ENCODE measurements at places on chromosomes 2 and 18.

DNA sequence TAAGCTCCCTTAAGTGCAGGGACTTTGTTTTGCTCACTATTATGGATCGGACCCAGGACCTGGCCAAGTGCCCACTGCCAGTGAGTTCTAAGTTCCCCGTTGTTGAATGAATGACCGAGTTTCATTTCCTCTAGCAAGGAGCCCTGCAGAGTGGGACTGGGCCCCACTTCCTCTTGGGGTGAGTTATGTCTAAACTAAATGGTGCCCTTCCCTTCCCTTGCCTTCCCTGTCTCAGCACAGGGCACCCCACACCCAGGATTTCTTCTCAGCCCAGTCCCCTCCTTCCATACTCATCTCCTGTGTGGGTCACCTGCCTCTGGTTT is 195.3 kb upstream of the HS6ST1 start:
- no peak for DNase-seq

- no peak for DNase-seq
Measured at GRCh38 chr2:47767497-47767844, 15.5 kb upstream of the MSH6 start.

DNA sequence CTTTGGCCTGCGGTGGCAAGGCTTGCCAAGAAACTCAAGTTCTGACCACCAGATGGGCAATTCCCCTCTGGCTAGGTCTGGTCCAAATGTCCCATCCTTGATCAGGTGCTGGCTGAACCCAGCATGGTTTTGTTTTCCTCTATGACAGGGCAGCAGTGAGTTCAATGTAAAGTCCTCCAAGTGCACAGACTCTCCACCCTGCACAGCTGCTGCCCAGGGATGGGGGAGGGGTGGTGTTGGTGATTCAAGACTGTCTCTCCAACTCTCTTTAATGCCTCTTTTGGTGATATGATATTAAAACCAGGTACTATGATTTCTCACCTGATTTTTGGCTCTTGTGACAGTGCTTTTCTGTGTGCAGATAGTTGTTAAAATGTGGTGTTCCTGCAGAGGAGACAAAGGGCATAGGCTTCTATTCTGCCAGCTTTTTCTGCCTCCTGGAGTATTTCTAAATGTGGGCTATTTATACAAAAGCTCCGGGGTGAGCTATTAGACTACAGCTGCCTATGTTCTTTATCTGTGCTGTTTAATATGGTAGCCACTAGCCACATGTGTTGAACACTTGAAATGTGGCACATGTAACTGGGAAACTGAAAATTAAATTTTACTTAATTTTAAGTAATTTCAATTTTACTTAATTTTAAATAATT is 64.0 kb upstream of the STK39 start:
- DNase-seq, result no peak

GRCh38 chr18:44701227-44701626 is 20.5 kb downstream of the SETBP1 start:
- DNase-seq, result no peak

- no peak for DNase-seq
Measured at GRCh38 chr18:11887328-11888128, 20.6 kb downstream of the MPPE1 start.

DNA sequence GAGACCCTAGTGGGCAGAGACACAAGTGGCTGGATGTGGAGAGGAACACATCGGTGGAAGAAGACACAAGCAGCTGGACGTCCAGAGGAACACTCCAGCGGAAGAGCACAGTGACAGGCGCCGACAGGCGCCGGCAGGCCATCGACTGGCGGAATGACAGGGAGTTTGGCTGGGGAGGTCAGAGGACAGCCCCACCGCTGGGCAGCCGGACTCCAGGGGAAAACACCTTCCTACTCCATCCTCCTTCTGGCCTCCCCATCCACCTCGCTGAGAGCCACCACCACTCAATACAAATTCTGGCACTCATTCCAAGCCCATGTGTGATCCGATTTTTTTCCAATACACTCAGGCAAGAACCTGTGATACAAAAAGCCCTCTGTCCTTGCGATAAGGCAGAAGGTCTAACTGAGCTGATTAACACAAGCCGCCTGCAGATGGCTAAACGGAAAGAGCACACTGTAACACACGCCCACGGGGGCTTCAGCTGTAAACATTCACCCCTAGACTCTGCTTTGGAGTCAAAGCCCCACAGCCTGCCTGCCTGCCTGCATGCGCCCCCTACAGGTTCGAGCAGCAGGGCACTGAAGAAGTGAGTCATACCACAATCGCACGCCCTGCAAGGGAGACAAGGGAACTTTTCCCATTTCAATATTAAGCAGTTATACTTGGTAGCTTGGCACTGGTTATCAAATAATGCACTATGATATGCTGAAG is 50.2 kb upstream of the LRP1B start:
- no peak for DNase-seq

- no peak for DNase-seq
Measured at GRCh38 chr2:223598994-223599639, 3.0 kb downstream of the SCG2 start.

DNA sequence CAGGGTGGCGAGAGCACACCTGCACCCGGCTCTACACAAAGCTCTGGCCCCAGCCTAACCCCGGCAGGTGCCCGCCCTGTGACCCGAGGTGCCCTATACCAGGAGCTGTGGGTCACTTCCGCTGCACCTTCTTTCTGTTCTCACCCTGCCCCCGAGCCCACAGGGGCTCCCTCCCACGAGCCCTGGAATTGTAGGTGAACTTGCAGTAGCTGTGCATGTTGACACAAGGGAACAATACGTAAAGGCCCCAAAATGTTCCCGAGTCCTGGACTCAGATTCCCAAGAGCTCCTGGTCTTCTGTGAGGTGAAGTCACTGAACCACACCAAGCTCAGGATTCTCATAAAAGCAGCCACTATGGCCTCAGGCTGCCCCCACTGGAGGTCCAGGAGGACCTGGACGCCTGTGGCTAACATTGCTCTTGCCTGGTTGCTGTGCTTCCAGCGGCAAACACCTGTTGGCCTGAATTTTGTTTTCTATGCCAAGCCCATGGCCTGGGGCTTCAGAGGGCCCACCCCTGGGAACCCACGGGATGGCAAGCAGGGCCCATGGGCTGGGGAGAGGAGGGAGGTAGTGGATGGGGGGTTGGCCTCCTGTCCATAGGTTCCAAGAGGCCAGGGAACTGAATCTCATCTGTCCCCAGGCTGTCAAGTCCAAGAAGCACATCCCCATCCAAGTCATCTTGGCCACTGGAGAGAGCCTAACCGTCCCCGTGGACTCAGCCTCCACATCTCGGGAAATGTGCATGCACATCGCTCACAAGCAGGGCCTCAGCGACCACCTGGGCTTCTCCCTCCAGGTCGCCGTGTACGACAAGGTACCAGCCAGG is 23.2 kb upstream of the GPR17 start:
- DNase-seq, result no peak

- no peak for DNase-seq
Measured at GRCh38 chr2:216768908-216769411, 73.6 kb upstream of the IGFBP5 start.

GRCh38 chr2:158692372-158693103 is 102.6 kb upstream of the DAPL1 start:
- DNase-seq, result no peak

DNA sequence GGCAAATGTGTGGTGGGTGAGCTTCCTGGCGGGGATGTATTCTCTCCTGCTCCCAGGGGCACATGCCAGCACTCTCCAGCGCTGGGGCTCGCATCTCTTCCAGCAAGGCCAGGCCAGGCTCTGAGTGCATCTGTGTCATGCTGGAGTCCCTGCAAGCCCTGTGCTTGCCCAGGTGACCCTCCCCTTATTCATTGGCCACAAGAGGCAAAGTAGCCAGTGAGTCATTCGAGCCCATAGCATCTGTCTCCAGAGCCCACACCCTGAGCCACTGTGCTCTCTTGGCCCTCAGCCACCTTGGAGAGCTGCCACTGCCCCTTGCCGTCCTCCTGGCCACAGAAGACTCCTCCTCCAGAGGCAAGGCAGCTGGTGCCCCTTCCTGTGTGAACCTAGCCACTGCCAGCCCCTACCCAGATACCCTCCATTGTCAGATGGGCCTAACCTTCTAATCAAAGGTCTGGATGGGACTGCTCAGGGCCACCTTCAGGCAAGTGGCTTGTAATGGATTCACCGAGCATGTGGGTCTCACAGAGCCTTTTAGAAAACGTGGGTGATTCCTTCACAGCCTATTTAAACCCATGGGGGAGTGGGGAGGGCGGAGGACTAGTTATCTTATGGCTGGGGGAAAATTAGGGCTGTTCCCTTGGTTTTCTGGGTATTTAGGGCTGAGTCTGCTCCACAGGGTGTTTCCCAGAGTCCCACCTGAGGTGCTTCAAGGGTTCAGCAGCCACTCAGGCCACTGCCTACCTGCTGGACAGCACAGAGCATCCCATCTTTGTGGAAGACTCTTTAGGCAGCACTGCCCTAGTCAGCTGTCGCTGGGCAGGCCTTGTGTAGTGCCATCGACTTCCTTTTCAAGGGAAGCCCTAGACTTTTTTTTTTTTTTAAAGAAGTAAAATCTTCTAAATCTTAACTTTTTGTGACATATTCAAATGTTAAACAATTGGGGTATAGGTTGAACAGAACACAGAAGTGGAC is 137.4 kb downstream of the ACOXL start:
- no peak for DNase-seq

- DNase-seq, result no peak
Measured at GRCh38 chr2:36371928-36372391, 16.4 kb downstream of the CRIM1 start.

DNA sequence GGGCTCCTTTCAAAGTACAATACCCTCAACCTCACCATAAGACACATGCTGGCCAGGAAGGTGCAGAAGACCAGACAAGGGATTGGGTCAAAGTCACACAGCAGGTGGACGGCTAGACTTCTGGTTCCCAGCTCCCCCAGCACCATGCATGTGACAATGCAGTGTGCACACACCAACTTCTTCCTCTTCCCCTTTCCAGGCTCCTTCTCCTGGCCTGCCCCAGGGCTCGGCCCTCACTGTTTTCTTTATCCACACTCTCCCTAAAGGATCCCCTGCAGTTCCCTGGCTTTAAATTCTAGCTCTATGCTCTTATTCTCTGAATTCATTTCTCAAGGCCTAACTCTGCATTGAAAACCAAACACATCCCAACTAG is 82.3 kb downstream of the LOXHD1 start:
- DNase-seq, result no peak

GRCh38 chr2:201983174-201983573 is 50.5 kb upstream of the FZD7 start:
- DNase-seq, result no peak

GRCh38 chr2:210287301-210287700 is 27.7 kb downstream of the MYL1 start:
- no peak for DNase-seq

DNA sequence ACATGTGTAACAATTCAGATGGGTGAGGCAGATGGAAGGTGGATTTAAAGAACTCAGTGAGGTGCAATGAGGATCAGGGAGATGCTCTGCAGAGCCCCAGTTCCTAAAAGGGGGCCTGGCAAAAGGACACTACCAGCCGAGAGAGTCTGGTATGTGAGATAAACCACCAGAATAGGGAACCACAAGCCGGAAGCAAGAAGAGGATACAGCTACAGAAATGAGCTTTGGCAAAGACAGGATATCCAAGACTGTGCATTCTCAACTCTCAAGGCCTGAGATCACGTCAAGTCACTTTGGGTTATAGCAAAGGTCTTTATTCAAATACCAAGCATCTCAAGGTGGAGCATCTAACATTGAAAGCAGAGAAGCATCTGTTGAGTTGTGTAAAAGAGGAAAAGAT is 293.5 kb downstream of the ARHGAP15 start:
- no peak for DNase-seq

DNA sequence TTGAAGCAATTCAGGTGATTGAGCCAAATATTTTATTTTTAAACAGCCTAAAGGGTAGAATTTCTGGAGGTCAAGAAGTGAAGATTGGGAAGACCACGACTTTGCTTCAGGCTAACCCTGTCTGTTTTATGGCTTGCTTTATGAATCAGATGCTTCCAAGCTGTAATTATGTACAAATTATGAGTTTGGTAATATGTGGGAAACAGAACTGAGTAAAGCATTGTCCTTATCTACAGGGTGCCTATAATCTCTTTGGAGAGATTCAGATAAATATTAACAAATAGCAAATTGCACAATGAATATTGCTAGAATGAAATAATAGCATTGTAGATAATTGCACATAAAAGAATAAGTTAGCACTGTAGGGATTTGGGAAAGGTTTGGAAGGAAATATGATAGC is 539.4 kb upstream of the CDH2 start:
- DNase-seq, result no peak

GRCh38 chr2:226771067-226771466 is 28.6 kb downstream of the IRS1 start:
- no peak for DNase-seq

- no peak for DNase-seq
Measured at GRCh38 chr2:8923183-8923582, 80.3 kb downstream of the MBOAT2 start.

- no peak for DNase-seq
Measured at GRCh38 chr18:58761970-58762780, 90.9 kb downstream of the MALT1 start.

GRCh38 chr2:112121682-112122254 is 16.4 kb upstream of the FBLN7 start:
- DNase-seq, result no peak

- no peak for DNase-seq
Measured at GRCh38 chr2:231218366-231218765, 19.9 kb downstream of the ARMC9 start.

DNA sequence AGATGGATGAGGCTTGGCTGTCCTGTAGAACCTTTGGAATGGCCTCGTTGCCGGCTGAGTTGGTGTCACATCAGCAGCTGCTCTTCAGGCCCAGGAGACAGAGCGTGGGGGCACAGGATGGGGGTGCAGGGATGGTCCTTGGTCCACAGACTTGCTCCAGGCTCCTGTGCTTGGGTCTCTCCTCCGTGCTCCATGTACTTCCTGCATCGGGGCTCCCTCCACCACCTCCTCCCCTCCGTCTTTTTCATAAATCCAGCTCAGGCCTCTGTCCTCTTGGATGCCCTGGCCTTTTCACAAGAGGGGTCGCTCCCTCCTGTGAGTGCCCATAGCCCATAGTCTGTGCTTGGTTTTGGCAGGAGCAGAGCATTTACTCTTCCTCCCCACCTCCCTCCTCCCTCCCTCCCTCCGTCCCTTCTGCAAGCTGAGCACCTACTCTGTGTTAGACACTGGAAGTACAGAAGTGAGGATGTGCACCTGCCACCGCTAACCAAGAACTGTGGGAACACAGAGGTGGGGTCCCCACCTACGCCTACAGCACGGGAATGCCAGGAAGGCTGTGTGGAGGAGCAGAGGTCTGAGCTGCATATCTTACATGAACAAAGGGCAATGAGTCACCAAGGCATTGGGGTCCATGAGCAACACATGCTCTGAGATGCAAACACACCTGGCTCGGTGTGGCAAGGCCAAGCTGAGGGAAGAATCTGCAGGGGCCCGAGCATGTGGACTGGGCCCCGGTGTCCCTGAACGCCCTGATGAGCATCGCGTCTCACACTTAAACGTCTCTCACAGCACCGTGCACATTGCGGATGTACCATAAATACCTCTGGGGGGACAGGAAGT is 458.7 kb upstream of the HS6ST1 start:
- no peak for DNase-seq

DNA sequence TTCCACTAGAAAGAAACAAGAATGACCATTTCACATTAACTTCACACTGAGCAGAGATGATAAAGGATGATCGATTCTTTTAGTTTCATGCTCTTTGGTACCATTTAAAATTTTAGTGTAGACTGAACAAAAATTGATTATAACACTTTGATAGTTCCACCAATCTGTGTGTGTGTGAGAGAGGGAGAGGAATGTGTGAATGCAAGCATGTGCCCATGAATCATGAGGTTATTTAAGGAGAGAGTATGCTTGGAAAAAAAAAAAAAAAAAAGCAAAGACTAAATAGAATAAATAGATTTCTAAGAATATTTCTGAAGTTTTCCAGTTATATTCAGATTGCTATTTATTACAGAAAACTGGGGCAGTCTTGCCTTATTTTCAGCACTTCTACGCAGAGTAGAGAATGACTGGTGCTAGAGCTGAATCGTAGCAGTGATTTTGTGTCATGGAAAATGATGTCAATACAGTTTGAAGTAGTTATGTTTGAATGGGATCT is 900.8 kb downstream of the SLC4A3 start:
- no peak for DNase-seq
